Activated T-helper 1 cell treated with anti-CD3 and anti-CD28 coated beads, Interleukin-2, amount 50 U/mL, for 16 hours (primary cell): ENCODE measurements at places on chromosomes 7 and 10.

DNA sequence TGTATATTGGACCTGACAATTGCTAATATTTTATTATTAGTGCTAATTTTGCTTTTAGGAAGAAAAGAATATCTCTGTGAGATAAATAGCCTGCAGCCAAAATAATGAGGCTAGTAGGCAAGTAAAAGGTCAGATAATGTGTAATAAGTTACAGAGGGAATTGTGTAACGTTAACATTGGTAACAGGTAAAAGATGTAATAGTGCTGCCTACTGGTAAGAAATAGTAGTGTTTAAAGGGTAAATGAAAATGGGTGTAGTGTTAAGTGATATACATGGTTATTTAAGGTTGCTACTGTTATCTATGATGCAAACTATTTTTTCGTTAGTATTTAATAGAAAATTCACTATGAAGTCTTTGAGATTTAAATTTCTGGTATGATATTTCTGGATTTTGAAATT is 9.2 kb upstream of the FOXP2 start:
- no peak for DNase-seq

DNA sequence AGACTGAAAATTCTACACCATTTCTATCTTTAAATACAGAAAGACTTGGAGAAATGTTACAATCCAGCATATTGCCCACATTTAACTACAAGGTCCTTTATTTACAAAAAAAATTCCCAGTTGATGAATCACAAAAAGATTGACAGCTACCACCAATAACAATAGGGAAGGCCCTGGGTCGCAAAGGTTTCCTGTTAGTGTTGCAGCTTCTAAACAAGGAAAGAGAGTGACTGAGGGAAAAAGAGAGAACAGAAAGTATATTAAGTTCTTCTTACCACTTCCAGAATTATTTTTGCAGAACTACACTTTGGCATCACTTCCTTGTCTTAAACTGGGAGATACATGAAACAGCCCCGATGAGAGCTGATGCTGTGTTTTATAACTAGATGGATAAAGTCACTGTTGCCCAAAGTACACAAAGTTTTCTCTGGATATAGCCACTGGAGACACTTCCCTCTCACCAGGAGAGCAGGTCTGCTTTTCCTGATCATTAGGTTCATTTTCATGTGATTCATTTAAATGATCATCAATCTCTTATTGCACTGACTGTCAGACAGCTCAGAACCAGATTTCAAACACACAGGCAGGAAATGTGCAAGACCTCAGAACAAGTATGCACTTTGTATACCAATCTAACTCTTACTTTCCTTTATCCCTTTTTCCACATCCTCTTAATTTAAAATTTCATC is 57.0 kb downstream of the SHTN1 start:
- DNase-seq, result no peak

DNA sequence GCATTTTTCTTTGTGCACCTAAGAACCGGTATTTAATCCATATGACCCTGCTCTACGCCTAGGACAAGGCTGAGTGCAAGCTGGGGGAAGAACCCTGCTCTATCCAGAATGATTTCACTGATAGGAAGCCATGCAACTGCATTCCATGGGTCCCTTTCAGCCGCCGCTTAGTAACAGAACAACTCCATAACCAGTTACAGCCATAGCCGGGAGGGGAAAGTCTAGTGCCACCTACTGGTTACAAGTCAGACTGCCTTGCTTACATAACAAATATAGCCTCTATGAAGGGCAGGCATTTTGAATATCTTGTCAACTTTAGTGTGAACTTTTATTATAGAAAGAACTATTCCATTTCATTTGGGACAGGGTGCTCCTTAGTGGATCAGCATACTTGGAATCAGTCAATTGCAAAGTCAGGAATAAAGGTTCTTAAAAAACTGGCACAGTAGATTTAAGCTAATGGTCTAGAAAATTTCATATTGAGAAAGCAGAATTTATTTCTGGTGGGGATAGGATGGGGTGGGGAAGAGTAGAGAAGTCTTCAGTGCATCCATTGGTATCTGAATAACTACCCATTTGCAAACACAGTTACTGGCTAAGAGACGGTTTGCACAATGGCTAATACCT is 521.7 kb downstream of the ADRA2A start:
- no peak for DNase-seq

- DNase-seq, result no peak
Measured at GRCh38 chr10:71971769-71972555, 7.8 kb downstream of the CHST3 start.

GRCh38 chr10:101708073-101708472 is 13.1 kb upstream of the FBXW4 start:
- no peak for DNase-seq

- DNase-seq, result no peak
Measured at GRCh38 chr10:132063432-132063831, 2.3 kb upstream of the JAKMIP3 start.

- no peak for DNase-seq
Measured at GRCh38 chr7:107858280-107858679, 32.7 kb upstream of the DLD start.

DNA sequence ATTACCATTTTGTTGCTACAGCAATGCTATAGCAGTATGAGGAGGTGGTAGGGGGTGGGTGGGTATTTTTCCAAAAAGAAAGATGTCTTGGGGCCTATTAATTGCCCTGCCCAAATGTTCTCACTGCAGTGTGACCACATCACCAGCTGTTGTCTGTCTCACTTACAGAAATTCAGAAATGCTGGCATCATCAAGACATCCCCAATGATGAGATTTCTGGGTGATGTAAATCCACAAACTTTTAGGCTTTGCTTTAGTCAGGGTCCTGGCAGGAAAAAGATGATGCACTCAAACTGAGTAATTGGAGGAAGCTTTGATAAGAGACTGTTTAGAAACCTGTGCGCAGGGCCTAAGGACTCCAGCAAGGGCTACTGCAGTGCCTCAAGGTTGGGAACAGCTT is 56.2 kb upstream of the OPN4 start:
- DNase-seq, result no peak

DNA sequence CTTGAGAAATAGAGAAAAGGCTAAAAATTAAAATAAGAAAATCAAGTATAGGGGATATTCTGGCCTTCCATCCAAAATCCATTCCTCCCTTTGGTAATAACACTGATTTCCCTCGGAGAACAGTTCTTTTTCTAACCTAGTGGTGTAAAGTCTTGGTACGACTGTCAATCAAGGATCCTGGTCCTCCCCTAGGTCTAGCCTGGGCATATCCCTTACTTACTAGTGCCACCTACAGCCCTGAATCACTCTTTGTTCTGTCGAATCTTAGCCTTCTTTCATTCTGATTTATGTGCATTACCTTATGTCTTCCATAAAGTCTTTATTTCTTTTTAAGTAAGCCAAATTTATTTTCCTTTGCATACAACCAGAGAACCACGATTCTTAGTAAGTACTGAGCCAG is 298.7 kb upstream of the LRRTM3 start:
- DNase-seq, result no peak

DNA sequence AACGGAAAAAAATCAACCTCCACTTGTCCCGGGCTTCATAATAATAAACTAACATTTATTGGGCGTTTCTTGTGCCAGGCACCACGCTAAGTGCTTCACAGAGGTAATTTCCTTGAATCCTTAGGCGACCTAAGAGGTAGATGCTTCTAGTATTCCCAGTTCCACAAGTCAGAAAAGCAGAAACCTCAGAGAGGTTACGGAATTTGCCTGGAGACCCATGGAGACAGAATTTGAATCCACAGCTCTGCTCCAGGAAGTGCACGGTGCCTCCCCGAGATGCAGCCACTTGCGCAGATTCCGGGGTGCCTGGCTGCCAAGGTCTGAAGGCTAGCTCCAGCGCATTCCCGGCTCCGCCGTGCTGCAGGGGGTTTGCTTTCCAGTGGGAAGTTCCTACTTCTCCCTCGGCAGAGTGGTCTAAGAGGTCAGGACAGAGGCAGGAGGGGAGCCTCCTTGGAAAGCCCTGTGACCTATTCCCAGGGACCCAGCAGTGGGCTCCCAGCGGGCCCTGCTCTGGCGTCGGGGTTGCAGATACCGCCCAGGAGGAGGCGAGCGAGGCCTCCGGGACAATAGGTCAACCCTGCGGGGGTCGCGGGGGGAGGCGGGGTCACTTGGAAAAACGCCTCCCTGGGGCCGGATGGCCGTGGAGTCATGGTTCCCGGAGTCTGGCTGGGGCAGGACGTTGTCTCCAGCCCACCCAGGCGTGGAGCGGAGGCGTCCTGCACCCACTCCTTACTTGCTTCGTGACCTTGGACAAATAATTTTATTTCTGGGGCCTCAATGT is 10.1 kb upstream of the NKX2-3 start:
- DNase-seq, result no peak
